Lower lobe of right lung (tissue), 2 donors: ENCODE measurements at places on chromosomes 1 and 21. TPM values are rescaled to one million over a fixed set of nuclear protein-coding genes. Genes with fewer than 3 reads are reported as not detected.

Gene SERPINC1
- total RNA-seq = 0.30 TPM

Gene EPS8L3
- total RNA-seq = not detected

Gene MIXL1
- total RNA-seq = 0.38 TPM

Gene RNU1-2
- 6,803 TPM for total RNA-seq

Gene ZNF648
- total RNA-seq = not detected

Gene GSTM5
- total RNA-seq = 11.7 TPM

Gene DPH2
- 15.0 TPM for total RNA-seq

Gene COL24A1
- total RNA-seq = 1.1 TPM

DNA sequence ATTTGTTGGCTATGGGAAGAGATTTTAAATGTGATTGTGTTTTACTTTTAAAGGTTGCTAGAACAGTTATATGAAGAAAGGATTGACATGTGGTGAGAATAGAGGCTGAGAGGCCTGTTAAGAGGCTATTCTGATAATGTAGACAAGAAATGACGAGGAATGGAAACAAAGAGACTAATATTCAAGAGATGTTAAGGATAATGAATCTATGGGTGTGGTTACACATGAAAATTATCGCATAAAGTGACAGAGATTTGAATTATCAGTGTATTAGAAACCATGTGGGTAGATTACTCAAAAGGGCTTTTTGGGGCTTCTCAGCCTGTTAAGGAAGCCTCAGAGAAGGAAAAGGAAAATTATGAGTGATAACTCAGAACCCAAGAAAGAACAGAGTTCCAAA lies 120.4 kb downstream of the MACF1 start:
- H3K27me3 ChIP-seq = no peaks in the 10 kb centered on the region
- H3K27ac ChIP-seq = no peak overlapping the region
- no peak for DNase-seq

DNA sequence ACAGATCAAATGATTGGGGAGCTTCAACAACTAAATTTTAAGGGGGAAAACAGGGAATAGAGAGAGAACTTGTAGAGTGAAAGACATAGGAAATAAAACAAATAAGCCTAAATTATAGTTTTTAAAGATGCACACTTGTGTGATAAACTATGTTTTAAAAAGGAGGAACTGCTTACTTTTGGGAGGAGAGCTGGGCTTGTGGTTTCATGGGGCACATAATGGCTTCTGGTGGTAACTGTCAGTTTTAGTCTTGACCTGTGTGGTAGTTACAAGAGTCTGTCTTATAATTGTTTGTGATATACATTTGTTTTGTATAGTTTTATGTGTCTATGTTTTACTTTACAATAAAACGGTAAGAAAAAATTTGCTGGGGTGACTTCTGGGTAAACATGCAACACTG lies 165.3 kb downstream of the COL24A1 start:
- H3K4me3 ChIP-seq = no peak overlapping the region
- no peak overlapping the region for H3K27ac ChIP-seq
- DNase-seq = no peak
- no peaks in the 10 kb centered on the region for H3K36me3 ChIP-seq
- H3K4me1 ChIP-seq = no peaks in the 10 kb centered on the region

GRCh38 chr1:25338986-25339385 lies 852 bp downstream of the TMEM50A start:
- DNase-seq = no peak
- H3K36me3 ChIP-seq = peaks cover 15% of the 10 kb centered on the region
- no peaks in the 10 kb centered on the region for H3K27me3 ChIP-seq
- H3K4me1 ChIP-seq = peaks cover 20% of the 10 kb centered on the region
- H3K4me3 ChIP-seq = peak overlapping the region; percentile 94

DNA sequence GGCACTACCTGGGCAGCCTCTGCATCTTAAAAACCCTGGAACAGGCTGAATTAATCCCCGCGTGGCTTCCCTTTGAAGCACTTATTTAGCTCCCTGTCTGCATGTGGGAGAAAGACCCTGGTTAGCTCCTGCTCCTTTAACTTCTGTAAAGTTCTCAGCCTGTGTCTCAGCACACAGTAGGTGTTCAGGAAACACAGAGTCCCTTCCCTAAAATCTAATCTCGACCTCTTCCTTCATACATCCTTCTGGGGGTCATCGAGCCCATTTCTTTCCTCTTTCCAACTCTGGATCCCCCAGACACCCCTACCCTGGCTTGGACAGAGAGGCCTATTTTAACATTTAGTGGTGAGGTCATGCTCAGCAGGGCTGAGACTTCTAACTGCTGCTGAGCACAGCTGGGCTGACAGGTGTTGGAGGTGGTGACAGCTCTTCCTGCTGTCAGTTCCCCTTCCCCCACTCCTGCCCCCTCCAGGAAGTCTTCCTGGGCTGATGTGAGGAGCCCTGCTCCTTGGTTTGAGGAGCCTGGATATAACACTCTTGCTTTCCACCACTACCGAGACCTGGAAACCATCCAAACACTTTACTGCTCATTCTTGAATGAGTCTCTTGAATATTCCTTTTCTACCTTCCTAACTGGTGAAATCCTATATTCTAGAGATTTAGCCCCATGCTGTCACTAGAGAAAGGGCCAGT lies 5.3 kb downstream of the E2F2 start:
- peak overlapping the region; percentile 36 for H3K27ac ChIP-seq
- H3K4me3 ChIP-seq = no peak overlapping the region
- H3K36me3 ChIP-seq = no peaks in the 10 kb centered on the region

GRCh38 chr1:230058626-230059025 lies 8.4 kb upstream of the GALNT2 start:
- H3K4me1 ChIP-seq = no peaks in the 10 kb centered on the region
- no peak overlapping the region for H3K4me3 ChIP-seq
- DNase-seq = no peak
